GM10248 (cell line): ENCODE measurements at places on chromosomes 11 and 22.

DNA sequence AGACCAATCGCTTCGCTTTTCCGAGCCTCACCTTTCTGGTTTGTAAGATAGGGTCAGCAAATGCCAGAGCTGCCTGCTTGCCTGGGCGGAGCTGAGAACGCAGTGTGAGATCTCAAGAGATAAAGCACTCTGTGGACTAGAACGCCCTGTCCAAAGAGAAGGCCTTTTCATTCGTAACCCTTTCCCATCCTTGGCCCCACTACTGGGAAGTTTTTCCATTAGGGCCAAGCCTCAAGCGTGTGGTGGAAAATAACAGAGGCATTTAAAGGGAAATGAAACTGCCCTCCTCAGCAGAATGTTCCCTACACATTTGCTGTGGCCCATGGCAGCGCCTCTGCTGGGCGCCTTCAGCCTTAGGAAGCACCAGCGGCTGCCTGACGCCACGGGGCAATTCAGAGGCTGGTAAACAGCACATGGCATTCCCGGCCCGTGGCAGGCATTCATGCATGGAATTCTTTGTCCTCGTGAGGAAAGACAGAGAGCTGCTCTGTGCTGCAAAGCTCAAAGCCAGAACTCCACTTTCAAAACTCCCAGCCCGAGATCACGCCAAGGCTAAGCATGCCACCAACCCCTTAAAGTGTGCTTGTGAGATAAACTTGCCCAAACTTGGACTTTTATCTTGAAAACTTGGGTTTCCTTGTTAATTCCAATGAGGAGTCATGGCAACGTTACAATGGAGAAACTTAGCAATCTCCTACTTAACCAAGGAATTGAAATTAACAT, 38.1 kb downstream of the AHNAK start:
- peak; percentile 57 for DNase-seq

GRCh38 chr11:75041263-75041662, 52.5 kb downstream of the NEU3 start:
- no peak for DNase-seq

- DNase-seq: no peak
Measured at GRCh38 chr11:32414925-32415324, 20.4 kb downstream of the WT1 start.

DNA sequence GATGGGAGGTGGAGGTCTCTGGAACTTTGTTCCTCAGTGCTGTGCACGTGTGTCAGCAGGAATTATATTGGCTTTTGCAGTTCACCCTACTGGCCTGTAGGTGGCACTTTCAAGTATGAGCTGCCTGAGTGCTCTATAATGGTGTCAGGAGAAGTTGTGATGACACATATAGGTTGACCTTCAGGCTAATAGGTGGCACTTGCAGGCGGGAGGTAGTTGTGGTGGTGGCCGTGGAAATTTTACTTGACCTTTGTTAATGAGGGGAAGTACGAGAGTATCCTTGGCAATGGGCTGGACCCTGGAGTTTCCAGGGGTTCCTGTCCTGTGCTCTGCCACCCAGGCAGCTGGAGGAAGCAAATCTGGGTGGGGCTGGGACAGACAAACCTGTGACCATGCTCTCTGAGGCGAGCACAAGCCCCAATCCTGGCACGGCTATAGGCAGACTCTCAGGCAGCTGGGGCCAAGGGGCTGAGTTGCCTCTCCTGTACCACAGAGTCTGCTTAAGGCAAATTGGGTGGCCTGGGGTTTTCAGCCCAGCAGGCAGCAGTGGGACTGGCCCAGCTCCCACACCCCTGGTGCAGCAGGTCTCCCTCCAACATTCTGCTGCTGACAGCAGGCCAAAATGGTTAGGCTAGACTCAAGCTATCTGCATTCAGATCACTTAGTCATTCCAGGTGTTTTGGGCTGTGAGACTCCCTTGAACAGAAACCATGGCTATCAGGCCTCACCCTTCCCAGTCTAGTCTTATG, 147.5 kb upstream of the CTSC start:
- peak; percentile 57 for DNase-seq
